ENCODE measurements at places on chromosomes 4 and X. TPM values are rescaled to one million over a fixed set of nuclear protein-coding genes. Genes with fewer than 3 reads are reported as not detected.

Gene MAGEB17
- polyA plus RNA-seq: 0.29 TPM

Gene WDR19
- polyA plus RNA-seq: 13.6 TPM

Gene MAOB
- 80.5 TPM for polyA plus RNA-seq

Gene JADE1
- polyA plus RNA-seq: 21.0 TPM

Gene DUX4
- not detected for polyA plus RNA-seq

Gene SUPT20HL1
- polyA plus RNA-seq: not detected

Gene PNMA6A
- polyA plus RNA-seq: 11.8 TPM

Gene BTC
- 0.21 TPM for polyA plus RNA-seq

Gene STPG2
- 0.94 TPM for polyA plus RNA-seq

Gene MAGEE1
- polyA plus RNA-seq: 0.52 TPM

Gene KDR
- 96.0 TPM for polyA plus RNA-seq

Gene AFM
- 34.8 TPM for polyA plus RNA-seq
